SK-N-DZ (cell line): ENCODE measurements at places on chromosomes 2 and 18.

GRCh38 chr2:25460261-25460905 is 118.7 kb upstream of the DNMT3A start:
- no peak for DNase-seq

DNA sequence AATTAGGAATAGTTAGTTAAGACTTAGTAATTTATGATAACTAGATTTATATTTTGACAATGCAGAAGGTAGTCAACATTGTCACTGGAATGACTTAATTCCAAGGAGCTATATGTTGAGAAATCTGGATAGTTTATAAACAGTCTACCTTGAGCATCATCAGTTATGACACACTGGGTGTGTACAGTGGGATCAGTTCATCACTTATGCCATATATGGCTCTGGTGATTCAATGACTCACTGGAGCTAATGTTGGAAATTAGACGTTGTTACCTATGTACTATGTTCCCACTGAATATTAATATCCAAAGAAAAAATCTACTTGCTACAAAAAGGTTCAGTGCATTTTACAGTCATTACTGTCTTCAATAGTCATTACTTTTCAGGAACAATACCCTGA is 34.0 kb upstream of the ITPRID2 start:
- DNase-seq, result no peak

- DNase-seq, result peak; percentile 28
These were observed 678.8 kb downstream of the KCNJ3 start for GRCh38 chr2:155377266-155377680.

GRCh38 chr18:62339106-62339988 is 14.2 kb downstream of the TNFRSF11A start:
- no peak for DNase-seq

DNA sequence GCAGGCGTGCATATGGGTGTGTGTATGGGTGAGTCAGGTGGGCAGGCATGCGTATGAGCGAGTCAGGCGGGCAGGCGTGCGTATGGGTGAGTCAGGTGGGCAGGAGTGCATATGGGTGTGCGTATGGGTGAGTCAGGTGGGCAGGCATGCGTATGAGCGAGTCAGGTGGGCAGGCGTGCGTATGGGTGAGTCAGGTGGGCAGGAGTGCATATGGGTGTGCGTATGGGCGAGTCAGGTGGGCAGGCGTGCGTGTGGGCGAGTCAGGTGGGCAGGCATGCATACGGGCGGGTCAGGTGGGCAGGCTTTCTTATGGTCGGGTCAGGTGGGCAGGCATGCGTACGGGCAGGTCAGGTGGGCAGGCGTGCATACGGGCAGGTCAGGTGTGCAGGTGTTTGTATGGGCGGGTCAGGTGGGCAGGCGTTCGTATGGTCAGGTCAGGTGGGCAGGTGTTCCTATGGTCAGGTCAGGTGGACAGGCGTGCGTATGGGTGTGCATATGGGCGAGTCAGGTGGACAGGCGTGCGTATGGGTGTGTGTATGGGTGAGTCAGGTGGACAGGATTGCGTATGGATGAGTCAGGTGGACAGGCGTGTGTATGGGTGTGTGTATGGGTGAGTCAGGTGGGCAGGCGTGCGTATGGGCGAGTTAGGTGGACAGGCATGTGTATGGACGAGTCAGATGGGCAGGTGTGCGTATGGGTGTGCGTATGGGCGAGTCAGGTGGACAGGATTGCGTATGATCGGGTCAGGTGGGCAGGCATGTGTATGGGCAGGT is 28.7 kb upstream of the KLF11 start:
- no peak for DNase-seq

DNA sequence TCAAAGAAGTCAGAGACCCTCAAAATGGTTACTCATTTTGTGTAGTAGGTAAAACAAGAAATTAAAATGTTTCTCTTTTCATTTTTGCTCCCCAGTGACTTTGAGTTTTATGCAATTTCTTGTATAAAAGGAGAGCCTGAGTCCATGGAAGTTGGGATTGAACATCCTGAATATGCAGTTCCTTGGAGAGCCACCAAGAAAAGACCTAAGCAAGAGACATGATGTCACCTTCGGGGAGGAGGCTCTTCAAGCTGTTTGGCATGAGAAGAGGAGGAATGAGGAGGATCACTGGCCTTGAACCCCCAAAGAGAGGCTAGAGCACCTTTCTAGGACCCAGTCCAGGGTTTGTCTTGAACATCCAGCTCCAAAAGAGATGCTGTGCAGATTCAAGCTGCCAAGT is 83.5 kb upstream of the STPG4 start:
- DNase-seq, result no peak

DNA sequence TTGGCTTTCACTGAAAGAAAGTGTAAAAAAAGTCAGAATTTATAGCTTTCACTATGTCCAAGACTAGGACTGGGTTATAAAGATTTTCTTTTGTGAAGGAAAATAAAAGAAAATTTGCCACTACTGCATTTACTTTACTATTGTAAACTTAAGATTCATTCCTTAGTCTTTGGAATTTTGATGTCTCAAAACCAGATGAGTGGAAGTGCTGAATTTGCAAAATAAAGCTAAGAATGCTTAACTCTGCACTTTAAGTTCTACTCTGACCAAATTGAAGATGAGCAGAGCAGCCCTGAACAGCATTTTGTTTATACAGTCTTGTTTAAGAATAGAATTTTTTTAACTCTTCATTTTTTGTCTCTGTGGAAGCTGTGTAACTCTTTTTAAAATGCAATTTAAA is 102.4 kb downstream of the ICA1L start:
- no peak for DNase-seq

GRCh38 chr2:35819033-35819432 is 536.5 kb upstream of the CRIM1 start:
- no peak for DNase-seq

DNA sequence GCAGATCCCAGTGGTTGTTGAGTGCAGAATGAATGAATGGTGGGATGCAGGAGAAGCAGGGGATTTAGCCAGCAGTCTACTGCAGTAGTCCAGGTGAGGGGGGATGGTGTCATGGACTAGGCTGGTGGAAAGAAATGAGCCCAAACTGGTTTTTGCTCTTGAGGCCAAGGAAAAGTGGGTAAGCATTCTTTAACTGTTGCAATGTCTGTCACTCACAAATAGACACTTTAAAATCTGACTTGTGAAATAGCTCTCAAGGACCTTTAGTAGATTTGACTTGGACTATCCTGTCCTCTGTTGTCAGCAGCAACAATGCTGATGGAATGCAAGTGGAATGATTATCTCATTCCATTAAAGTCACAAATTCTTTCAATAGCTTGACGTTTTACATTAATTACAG is 37.5 kb upstream of the STK17B start:
- DNase-seq, result no peak

- DNase-seq, result no peak
These were observed at the start of gene TMEM178A for GRCh38 chr2:39665811-39666490. TSS of gene TMEM178A (plus strand) at chr2:39665917. CDS start at chr2:39665975, 58 bp downstream.

- DNase-seq, result no peak
These were observed 166.3 kb upstream of the SERTAD2 start for GRCh38 chr2:64819774-64820688.

- peak; percentile 96 for DNase-seq
These were observed at the start of gene SP3 for GRCh38 chr2:173965372-173966025. TSS of gene SP3 (minus strand) at chr2:173965373. CDS start at chr2:173965171, 202 bp downstream.

- no peak for DNase-seq
These were observed 270.2 kb downstream of the GBX2 start for GRCh38 chr2:235897992-235898391.

GRCh38 chr18:8402237-8402636 is 207.0 kb upstream of the RAB12 start:
- no peak for DNase-seq

- DNase-seq, result no peak
These were observed 370.1 kb downstream of the FBXO15 start for GRCh38 chr18:73777356-73778031.

GRCh38 chr2:146388757-146389156 is 1456.1 kb upstream of the ACVR2A start:
- DNase-seq, result no peak

DNA sequence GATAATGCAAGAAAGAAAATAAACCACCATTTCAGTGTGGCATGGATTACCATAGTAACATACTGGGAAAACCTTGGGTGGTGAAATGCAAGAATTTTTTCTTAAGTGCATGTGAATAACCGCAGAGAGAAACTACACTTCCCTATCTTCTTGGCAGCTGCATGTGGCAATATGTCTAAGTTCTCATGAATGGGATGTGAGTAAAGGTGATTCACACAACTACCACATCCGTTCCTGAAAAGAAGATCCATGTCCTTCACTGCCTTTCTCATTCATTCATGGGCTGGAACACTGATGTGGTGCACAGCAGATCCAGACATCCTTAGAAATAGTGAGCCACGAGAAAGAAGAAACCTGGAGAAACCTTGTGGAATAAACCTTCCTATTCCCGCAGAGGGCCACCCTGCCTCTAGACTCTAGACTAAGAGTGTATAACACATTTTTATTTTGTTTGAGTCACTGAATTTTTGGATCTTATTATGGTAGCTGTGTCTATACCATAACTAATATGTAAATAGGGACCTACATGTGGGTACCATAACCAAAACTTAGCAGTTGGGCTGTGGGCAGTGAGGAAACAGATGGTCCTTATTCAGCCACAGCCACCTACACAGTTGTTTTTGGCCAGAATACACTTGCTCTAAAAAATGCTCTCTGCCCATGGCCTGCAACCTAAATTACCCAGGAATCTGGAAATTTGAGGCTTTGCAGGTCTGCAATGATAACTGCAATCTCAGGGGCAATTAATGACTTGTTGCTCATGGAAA is 573.3 kb downstream of the LRP1B start:
- no peak for DNase-seq

DNA sequence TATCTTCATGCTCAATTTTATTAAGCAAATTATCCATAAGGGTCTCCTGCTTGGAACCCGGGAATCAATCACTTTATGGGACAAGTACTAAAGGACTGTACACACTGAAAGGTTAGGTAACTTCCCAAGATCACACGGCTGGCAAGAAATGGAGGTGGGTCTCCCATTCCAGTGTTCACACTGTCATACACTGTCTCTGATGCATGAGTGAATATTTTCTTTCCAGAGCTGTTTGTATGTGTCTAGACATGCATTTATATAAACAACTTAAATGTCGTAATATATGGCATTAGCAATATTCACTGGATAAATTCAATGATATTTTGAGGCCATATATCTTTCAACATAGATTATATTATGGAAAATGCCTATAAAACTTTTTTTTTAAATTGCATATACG is 223.4 kb downstream of the DYM start:
- no peak for DNase-seq

GRCh38 chr2:24231461-24231881 is 56.6 kb downstream of the FAM228A start:
- DNase-seq, result no peak

GRCh38 chr2:110768591-110768990 is 36.2 kb downstream of the ACOXL start:
- DNase-seq, result no peak

DNA sequence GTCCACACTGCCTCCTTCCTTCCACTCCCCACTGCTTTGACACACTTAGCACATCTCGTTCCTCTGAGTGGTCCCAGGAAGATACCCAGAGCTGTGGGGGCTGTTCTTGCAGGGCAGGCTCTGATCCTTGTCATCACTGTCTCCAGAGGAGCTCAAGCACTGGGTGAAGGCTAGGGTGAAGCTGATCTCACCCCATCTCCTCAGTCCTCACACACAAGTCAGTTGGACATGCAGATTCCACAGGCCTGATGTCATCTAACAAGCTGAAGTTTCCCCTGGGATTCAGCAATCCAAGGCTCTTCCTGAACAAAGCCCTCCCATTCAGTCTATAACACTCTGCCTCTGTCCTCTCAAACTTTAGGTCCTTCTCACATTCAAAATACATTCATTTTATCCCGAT is 90.6 kb upstream of the RAB6C start:
- no peak for DNase-seq

DNA sequence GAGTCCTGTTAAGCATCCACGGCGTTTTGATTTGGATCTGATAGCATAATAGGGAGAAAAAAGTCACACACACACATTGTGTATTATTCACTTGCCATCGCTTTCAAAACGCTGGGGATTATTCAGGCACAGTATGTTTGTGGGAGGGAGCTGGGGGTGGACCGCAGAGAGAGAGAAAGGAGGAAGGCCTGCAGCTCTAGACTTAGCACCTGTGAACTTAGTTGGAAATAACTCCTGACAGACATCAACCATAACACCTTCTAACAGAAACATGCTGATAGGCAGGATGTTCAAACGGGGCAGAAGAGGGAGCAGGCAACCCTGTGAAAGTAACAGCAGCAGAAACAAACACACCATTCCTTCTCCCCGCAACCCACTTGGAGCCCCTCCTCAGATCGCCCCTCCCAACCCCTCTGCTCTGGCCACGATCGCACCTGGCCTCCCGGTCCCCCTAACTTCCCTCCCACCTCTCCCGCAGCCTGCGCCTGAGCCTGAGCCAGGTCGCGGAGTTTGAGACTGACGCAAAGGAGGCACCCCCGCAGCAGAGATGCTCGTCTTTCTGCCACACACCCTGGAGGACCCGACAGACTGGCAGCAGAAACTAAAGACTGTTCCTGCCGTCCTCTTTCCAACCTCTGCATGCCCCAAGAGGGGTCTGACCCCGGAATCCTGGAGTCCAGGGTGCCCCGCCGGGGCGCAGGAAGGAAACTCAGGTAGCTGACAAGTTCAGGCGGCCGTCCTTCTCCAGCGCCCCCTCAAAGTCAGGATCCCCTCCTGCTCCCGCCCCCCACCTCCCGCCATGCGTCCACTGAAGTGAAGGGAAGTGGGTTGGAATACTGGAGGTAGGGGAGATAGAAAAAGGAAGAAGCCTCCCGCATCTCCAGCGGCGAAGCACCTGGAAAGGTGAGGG is 738 bp downstream of the CHST9 start:
- DNase-seq, result no peak

DNA sequence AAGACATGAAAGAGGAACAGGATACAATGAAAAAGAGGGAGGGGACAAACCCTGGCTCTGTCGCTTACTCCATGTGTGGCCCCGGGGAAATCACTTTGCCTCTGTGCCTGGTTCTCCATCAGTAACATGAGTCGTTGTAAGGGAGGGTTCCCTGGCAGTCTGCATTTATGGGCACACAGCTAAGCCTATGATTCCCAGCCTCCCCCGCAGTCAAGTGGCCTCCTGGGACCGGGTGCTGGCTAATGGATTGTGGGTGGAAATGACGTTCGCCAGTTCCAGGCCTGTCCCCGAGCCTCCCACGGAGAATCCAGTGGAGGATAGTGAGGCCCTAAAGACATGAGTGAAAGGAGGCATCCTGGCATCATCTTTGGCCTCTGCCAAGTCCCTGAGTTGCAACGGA is 42.7 kb downstream of the SFXN5 start:
- DNase-seq, result no peak

- DNase-seq, result no peak
These were observed 11.3 kb downstream of the PTPRN start for GRCh38 chr2:219297766-219298456.
